A549 treated with dexamethasone at 1 μM for 4 hours (cell line): ENCODE measurements at places on chromosomes 13 and 19. TPM values are rescaled to one million over a fixed set of nuclear protein-coding genes. Genes with fewer than 3 reads are reported as not detected.

CYP2F1 gene
- not detected in 5 replicates for total RNA-seq

LILRA1 gene
- not detected in 5 replicates for total RNA-seq

WDR87 gene
- not detected in 5 replicates for total RNA-seq

CRX gene
- total RNA-seq = not detected in 5 replicates

AKAP8L gene
- 35.3 to 43.1 TPM (median 38.7 TPM) in 5 replicates for total RNA-seq

KISS1R gene
- 0.19 to 0.43 TPM (median 0.21 TPM) in 5 replicates for total RNA-seq

ZNF626 gene
- not detected in 5 replicates for total RNA-seq

SYNGR4 gene
- 2.3 to 3.7 TPM (median 2.8 TPM) in 5 replicates for total RNA-seq

GPR18 gene
- not detected in 5 replicates for total RNA-seq

GRIN3B gene
- total RNA-seq = 1.7 to 3.9 TPM (median 3.0 TPM) in 5 replicates

CCDC61 gene
- total RNA-seq = 3.4 to 5.8 TPM (median 5.7 TPM) in 5 replicates

LILRB3 gene
- 0.07 to 0.39 TPM (median 0.30 TPM) in 5 replicates for total RNA-seq

ZNF418 gene
- 1.1 to 1.6 TPM (median 1.2 TPM) in 5 replicates for total RNA-seq

ZNF585A gene
- 3.9 to 4.8 TPM (median 4.5 TPM) in 5 replicates for total RNA-seq

RHPN2 gene
- total RNA-seq = 39.3 to 49.0 TPM (median 46.9 TPM) in 5 replicates

ZNF230 gene
- total RNA-seq = 2.2 to 3.2 TPM (median 2.6 TPM) in 5 replicates

FFAR1 gene
- total RNA-seq = 0.06 TPM in 1 of 5 replicates, not detected in the others

FREM2 gene
- 0.01 TPM in 1 of 5 replicates, not detected in the others for total RNA-seq

ZNF177 gene
- 0.49 to 0.66 TPM (median 0.61 TPM) in 5 replicates for total RNA-seq

RGL3 gene
- 0.98 to 1.8 TPM (median 1.5 TPM) in 5 replicates for total RNA-seq

CC2D1A gene
- total RNA-seq = 6.3 to 10.5 TPM (median 10.4 TPM) in 5 replicates

MYDGF gene
- total RNA-seq = 113 to 129 TPM (median 124 TPM) in 5 replicates
